Ureter (tissue), 1 donor: ENCODE measurements at places on chromosomes 6 and 20. TPM values are rescaled to one million over a fixed set of nuclear protein-coding genes. Genes with fewer than 3 reads are reported as not detected.

- no peak for DNase-seq
These were observed 27.0 kb upstream of the SLC22A2 start for GRCh38 chr6:160285541-160286105.

Gene MCCD1
- not detected for total RNA-seq

Gene EPM2A
- 23.4 TPM for total RNA-seq

Gene LTB
- total RNA-seq, result 0.42 TPM

- DNase-seq, result peak; percentile 34
These were observed 159.2 kb downstream of the SYCP2 start for GRCh38 chr20:59774204-59774641.

DNA sequence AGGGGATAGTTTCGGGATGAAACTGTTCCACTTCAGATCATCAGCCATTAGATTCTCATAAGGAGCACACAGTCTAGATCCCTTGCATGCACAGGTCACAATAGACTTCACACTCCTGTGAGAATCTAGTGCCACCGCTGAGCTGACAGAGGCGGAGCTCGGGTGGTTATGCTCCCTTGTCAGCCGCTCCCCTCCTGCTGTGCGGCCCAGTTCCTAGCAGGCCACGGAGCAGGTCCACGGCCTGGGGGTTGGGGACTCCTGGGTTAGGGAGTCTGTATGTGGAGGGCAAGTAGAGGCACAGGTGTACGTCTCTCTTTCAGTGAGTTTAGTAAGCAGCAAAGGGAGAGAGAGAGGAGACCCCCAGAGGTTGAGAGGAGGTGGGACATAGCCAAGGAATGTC, 30.5 kb upstream of the MDFI start:
- DNase-seq, result no peak

- no peak for DNase-seq
These were observed 102.1 kb upstream of the STMND1 start for GRCh38 chr6:16999491-17000436.

DNA sequence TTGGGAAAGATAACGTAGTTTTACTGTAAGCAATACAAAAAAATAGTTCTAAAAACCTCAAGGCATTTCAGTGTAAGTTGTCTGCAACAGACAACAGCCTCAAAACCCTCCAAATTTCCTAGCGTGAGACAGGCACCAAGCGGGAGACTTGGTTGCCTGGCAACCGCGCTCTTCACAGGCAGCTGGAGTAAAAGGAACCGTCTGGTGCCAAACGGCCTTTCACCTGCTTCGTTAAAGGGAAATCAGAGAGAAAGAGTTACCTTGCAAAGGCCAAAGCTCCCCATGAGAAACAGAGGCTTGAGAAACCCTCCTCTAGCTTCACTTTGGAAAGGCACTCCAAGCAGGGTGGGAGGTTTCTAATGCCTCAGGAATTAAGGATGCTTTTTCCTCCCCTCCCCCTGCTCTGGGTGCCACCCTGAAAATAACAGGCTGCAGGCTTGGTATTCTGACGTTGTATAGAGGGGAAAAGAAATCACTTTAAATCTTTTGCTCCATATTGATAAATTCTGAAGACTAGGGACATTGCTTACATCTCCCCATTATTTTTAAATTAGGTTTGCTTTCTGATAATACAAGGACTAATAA, 129.7 kb upstream of the UFL1 start:
- no peak for DNase-seq

DNA sequence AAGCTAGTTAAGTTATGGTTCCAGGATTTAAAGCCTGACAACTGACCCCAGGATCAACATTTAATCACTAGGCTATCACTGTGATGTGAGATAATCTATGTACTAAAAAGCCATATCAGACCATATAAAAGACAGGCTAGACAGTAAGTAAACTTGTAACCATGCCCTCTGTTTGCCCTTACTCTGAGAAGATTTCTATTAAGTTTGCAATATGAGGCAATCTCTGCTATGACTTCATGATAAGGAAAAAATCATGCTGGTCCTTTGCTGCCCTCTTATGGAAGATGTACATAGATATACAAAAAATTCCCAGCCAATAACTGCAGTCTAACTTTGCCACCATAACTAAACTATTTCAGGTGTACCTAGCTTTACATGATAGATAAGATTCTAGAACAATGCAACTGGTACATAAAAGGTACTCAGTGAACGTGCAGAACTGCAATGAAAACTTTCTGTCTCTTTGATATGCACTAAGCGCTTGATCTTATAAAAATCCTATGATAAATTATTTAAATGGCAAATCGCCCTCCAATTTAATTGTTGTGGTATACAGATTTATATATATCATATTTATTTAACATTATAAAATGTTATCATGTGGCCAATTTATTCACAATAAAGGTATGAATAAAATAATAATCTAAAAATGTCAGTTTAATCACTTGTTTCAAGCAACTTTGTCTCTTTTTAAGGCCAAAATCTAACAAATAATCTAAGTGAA, 70.5 kb downstream of the FAM217A start:
- no peak for DNase-seq

- DNase-seq, result no peak
These were observed 190.3 kb downstream of the TAF4 start for GRCh38 chr20:61875221-61875885.

- no peak for DNase-seq
These were observed 177.6 kb downstream of the JARID2 start for GRCh38 chr6:15423286-15423993.

DNA sequence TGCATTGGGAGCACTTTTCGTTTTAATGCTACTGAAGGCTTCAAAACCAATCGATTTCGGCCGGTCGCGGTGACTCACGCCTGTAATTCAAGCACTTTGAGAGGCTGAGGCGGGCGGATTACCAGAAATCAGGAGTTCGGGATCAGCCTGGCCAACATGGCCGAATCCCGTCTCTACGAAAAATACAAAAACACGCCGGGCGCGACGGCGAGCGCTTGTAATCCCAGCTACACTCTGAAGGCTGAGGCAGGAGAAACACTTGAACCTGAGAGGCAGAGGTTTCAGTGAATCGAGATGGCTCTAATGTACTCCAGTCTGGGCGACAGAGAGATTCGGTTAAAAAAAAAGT, 58.4 kb downstream of the TRIM38 start:
- peak; percentile 67 for DNase-seq

- DNase-seq, result no peak
These were observed 176.2 kb upstream of the PROKR2 start for GRCh38 chr20:5492937-5493336.

DNA sequence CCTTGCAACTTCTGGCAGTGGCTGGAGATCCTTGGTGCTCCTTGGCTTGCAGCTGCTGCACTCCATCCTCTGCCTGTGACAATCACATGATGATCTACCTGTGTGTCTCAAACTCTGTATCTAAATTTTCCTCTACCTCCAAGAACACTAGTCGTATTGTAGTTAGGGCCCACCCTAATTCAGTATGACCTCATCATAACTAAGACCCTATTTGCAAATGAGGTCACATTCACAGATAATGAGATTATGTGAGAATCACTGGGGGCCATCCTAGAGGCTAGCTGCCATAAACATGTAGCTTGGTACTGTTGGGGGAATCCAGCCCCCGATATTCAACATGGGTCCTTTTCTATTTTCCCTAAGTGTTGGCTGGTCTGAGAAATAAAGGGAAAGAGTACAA, 183.0 kb upstream of the SMLR1 start:
- DNase-seq, result no peak

GRCh38 chr6:151796842-151797530, 10.5 kb upstream of the ESR1 start:
- no peak for DNase-seq

GRCh38 chr6:150991487-150991886, 126.0 kb downstream of the MTHFD1L start:
- DNase-seq, result no peak

GRCh38 chr6:13450628-13451027, 36.8 kb downstream of the GFOD1 start:
- no peak for DNase-seq

- DNase-seq, result no peak
These were observed 27.4 kb downstream of the MRS2 start for GRCh38 chr6:24430086-24430485.

Gene OR10C1
- not detected for total RNA-seq

- no peak for DNase-seq
These were observed 18.0 kb upstream of the PI3 start for GRCh38 chr20:45156713-45157112.

GRCh38 chr20:59331721-59332329, 31.4 kb downstream of the EDN3 start:
- DNase-seq, result no peak

Gene OPN5
- not detected for total RNA-seq

GRCh38 chr20:42370075-42370474, 751.9 kb upstream of the CHD6 start:
- DNase-seq, result no peak

DNA sequence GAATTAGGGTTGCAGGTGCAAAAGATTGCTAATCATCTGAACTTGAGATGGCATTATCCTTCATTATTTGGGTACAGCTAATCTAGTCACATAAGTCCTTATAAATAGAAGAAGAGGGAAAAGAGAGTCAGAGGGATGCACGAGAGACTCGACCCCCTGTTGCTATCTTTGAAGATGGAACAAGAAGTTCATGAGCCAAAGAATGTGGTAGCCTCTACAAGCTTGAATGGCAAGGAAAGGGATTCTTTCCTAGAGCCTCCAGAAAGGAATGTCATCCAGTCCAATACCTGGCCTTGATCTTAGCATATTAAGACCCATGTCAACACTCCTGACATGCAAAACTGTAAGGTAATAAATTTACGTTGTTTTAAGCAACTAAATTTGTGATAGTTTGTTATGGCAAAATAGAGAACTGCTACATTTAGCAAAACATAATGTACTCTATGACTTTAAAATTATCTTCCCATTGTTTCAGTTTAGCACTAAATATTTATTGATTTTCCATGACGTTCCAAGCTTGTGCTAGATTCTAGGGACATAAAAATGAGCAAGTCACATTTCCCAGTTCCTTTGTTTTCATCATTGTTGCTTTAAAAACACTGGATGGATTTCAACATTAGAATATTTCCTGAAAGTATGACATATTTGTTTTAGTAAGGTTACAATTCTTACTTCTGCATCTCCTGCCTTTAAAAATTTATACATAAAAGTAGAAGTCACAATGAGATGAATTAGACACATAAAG, 12.7 kb downstream of the MANEA start:
- no peak for DNase-seq

- DNase-seq, result no peak
These were observed 4.4 kb downstream of the HLA-E start for GRCh38 chr6:30493643-30494250.

DNA sequence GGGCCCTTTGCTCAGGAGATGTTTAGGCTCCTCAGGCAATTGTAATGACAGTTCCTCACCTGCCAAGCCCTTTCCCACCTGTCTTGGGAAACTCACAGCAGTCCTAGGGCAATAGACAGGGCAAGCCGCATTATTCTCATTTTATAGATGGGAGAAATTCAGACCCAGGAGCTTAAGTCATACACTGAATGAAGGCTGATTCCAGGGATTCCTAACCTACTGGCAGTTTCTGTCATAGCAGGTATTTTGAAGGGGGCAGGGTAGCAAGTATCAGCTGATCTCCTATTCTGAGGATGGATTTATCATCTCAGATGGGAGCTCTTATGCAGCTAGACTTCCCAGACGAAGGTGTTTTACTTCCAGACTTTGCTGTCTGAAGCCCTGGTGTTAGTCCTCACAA, 61.4 kb upstream of the MYL9 start:
- DNase-seq, result no peak

Gene EYS
- total RNA-seq, result not detected

- no peak for DNase-seq
These were observed 3.8 kb downstream of the PRR3 start for GRCh38 chr6:30560930-30561329.

DNA sequence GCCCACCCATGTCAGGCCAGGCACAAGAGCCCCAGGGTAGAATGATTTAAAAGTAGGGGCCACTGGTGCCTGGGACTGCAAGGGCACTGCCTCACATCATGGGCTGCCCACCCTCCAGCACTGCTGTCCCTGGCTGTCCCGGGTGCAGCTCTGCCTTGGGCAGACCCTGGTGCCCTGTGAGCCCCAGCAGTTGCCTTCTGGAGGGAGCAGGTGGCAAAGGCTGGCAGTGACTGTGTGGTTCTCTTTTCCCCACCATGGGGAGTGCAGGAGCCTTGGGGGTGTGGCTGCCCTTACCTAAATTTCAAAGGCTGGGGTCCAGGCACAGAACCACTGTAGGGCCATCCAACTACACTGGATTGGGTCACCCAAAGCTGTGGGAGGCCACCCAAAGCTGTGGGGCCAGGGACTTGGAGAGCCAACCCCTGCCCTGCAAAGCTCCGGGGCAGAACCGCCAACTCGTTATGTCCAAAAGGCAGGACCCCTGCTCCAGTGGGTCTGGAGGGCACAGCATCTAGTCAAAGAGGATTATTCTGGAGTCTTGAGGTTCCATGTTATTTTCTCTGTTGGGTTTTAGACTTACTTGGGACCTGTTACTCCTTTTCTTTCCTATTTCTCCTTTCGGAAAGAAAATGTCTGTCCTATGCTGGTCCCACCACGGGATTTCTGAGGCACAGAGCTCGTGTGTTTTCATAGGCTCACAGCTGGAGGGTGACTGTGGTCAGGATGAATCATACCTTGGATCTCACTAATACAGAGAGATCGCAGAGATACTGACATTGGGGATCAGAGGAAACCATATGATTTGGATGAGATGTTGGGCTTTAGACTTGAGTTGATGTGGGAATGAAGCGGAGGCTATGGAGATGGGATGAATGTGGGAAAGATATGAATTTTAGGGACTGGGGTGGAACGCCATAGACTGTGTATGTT, 65.3 kb downstream of the RAMACL start:
- DNase-seq, result no peak

DNA sequence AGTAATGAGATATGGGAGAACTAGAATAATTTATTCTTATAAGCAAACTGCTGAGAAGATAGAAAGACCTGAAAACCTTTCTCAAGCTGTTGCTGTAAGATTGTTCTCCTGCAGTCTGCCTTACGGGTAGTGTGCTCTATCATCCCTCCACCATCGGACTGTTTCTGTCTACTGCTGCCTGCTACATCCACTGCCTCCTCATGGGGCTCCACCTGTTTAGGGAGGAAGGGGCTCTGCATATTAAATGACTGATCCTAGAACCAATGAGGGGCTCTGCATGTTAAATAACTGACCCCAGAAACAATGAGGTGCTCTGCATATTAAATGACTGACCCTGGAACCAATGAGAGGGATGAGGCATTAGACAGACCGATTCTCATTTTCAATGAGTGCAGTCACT, 654.6 kb downstream of the KIF16B start:
- no peak for DNase-seq

- DNase-seq, result no peak
These were observed 1189.1 kb downstream of the GRIK2 start for GRCh38 chr6:102582569-102582968.

Gene SIRPD
- not detected for total RNA-seq

GRCh38 chr6:16729744-16730143, 31.5 kb downstream of the ATXN1 start:
- DNase-seq, result no peak

GRCh38 chr6:52392944-52393343, 27.2 kb upstream of the EFHC1 start:
- DNase-seq, result no peak
